Mononuclear cell (primary cell): ENCODE measurements at places on chromosomes 12 and 14. TPM values are rescaled to one million over a fixed set of nuclear protein-coding genes. Genes with fewer than 3 reads are reported as not detected.

Gene SERPINA12
- not detected for total RNA-seq

Gene AQP2
- total RNA-seq: not detected

Gene EEA1
- 6.2 TPM for total RNA-seq

Gene OR4K15
- not detected for total RNA-seq

Gene IL31
- total RNA-seq: not detected

Gene CMA1
- total RNA-seq: not detected

Gene SYNDIG1L
- total RNA-seq: not detected

Gene CLEC1A
- 0.10 TPM for total RNA-seq

Gene SLCO1B1
- total RNA-seq: not detected

Gene BRF1
- total RNA-seq: 39.7 TPM

Gene ACOT6
- not detected for total RNA-seq

Gene LIN7A
- 6.1 TPM for total RNA-seq

Gene RAB5B
- total RNA-seq: 25.1 TPM

Gene TMEM229B
- 8.2 TPM for total RNA-seq

Gene SRRM4
- total RNA-seq: not detected

Gene DPF3
- 1.3 TPM for total RNA-seq

Gene ITPK1
- 35.9 TPM for total RNA-seq

Gene CPNE6
- total RNA-seq: not detected

Gene PLXNC1
- total RNA-seq: 40.4 TPM

Gene ADCY6
- total RNA-seq: 0.52 TPM

Gene KRT6A
- not detected for total RNA-seq

Gene STYK1
- 0.10 TPM for total RNA-seq
